ENCODE measurements at places on chromosomes 6 and 20.

- DNase-seq: no peak
Observed at GRCh38 chr20:63701329-63702035, 5.0 kb downstream of the TNFRSF6B start.

DNA sequence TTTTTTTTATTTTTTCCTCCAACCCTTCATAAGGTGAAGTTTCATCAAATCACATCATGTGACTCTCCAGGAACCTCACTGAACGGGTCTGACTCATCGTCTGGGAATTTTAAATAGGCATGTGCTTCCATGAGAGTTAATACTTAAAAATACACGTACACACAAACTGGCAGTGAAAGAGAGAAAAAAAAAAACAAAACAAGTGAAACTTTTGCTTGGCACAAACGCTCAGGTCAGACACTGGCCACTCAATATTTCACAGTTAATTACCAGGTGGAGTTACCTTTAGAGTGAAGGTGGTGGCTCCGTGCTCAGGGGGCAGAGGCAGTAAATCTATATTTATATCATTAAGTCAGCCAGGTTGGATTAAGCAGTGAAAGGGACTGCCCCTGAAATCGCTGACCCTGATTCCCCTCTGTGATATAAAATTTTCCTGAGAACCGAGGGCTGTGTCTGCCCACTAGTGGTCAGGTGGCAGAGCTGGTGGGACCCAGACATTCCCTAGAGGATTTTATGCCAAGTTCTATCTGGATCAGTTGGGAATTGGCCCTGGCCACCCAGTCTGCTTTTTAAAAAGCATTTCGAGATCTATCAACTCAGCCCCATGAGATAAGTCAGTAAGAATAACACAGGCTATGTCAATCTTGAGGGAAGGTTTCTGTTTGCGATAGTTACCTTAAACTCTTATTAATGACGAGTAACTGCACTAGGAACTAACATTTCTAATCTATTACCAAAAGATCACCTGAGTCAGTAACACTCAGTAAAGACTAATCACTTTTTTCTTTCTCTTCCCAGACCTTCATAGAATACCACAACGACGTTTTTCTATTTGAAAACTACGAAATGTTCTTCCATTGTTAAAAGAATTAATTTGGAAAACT is 259.1 kb downstream of the HDGFL1 start:
- DNase-seq: no peak

GRCh38 chr6:148448369-148449012 is 105.9 kb downstream of the SASH1 start:
- no peak for DNase-seq

DNA sequence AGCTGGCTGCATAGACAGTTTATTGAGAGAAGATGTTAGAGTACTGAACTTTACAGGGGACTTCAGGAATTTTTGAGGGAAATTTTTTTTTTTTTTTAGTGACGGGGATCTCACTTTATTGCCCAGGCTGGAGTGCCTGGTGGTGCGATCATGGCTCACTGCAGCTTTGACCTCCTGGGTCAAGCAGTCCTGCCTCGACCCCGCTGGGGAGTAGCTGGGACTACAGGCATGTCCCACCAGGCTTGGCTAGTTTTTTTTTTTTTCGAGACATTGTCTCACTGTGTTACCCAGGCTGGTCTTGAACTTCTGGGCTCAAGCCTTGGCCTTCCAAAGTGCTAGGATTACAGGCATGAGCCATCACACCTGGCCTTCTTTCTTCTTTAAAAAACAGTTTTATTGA is 10.8 kb upstream of the EFCAB8 start:
- DNase-seq: no peak

- DNase-seq: no peak
Observed at GRCh38 chr20:41380551-41381193, 14.1 kb upstream of the EMILIN3 start.

DNA sequence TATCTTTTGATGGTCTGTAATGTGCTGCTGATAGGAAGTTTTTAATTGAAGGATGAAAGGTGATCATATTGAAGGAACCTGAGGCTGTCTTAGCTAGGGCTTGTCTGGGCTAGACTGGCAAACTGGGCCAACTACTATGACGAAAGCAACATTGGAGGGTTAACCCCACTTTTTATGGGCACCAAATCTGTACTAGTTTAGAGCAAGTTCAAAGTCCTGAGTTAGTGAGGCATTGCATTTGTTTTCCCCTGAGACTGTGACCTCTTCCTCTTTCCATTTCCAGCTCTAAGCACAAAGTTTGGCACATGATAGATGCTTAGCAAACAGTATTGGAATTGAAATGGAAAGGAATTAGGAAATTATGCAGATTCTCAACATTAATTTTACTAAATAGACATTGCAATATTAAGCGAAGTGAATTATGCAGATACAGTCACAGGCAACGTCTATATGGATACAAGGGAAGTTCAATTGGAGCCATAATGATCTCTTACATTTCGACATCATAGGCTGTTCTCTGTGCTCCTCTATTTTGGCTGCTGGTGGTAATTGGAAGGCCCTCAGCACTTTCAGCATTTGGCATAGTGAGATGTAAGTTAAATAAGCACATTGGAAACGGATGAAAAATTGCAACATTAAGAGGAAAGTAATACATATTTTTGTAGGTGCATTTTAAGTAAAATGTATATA is 22.2 kb downstream of the CEP57L1 start:
- no peak for DNase-seq

DNA sequence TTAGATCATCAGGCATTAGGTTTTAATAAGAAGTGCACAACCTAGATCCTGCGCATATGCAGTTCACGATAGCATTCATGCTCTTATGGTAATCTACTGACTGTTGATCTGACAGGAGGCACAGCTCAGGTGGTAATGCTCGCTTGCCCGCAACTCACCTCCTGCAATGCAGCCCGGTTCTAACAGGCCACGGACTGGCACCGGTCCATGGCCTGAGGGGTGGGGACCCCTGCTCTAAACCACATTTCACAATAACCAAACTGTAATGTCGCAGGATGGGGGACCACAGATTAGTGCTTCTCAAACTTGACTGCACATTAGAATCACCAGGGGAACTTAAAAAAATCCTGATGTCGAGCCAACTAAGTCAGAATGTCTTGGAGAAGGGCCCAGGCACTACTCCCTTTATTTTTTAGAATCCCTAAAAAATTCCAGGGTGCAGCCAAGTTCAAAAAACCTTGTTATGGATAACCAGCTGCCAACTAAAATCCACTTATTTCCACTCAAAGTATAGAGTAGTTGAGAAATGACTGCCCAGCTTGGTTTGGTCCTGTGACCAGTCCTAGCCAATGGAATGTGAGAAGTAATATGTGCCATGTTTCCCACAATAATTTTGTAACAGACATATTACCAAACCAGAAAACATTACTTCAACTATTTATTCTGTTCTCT is 3.1 kb downstream of the SHPRH start:
- no peak for DNase-seq

- no peak for DNase-seq
Observed at GRCh38 chr6:136464148-136464547, 86.1 kb downstream of the MAP7 start.

DNA sequence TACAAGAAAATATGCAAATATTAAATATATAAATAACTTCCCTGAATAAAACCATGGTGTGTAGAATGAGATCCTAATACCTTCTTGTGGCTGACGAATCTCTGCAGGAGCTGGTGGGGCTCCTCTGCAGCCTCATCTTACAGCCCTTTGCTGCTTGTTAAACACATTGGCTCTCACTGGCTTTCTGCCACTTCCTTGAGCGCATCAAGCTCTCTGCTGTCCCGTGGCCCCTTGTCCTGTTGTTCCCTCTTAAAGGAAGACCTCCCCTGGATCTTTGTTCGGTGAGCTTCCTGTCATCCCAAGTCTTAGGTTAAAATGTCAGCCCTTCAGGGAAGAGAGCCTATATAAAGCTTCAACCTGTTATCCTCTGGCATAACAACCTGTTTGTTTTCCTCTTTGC is 519.6 kb downstream of the DOK5 start:
- DNase-seq: no peak
